Glutamatergic neuron (in vitro differentiated cells): ENCODE measurements at places on chromosomes 3 and 15. TPM values are rescaled to one million over a fixed set of nuclear protein-coding genes. Genes with fewer than 3 reads are reported as not detected.

DNA sequence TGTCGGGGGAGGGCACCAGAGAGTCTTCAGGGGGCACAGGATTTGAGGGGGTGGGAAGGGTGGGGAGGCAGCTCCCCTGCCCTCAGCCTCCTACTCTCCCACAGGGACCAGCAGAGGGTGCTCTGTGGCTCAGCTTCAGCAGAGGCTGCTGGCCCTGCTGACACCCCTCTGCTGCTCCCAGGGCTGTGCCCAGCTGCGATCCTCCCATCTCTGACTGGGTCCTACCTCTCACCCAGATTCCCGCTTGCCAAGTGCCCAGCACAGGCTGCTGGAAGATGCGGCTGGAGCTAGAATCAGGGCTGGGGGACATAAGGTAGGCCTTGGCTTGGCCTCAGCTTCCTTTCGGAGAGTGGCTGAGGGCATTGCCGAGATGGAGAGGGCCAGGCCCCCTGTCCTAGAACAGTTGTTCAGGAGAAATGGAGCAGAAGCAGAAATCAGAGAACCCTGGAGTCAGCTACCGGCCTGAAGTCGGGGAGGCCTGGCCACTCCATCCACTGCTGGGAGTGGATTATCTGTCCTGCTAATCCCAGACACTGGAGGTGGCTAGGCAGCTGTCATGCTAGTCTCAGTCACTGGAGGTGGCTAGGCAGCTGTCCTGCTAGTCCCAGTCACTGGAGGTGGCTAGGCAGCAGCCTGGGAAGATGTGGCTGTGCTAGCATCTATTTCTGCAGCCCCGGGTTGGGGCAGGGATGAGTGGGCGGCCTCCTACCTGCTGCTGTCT lies 3.9 kb downstream of the GRM2 start:
- DNase-seq, result no peak

- DNase-seq, result no peak
These were observed 161.3 kb upstream of the SLC2A2 start for GRCh38 chr3:171187706-171188290.

- DNase-seq, result no peak
These were observed 76.9 kb upstream of the IGSF10 start for GRCh38 chr3:151537726-151538125.

- no peak for DNase-seq
These were observed 50.4 kb downstream of the ADAM10 start for GRCh38 chr15:58698887-58699641.

DNA sequence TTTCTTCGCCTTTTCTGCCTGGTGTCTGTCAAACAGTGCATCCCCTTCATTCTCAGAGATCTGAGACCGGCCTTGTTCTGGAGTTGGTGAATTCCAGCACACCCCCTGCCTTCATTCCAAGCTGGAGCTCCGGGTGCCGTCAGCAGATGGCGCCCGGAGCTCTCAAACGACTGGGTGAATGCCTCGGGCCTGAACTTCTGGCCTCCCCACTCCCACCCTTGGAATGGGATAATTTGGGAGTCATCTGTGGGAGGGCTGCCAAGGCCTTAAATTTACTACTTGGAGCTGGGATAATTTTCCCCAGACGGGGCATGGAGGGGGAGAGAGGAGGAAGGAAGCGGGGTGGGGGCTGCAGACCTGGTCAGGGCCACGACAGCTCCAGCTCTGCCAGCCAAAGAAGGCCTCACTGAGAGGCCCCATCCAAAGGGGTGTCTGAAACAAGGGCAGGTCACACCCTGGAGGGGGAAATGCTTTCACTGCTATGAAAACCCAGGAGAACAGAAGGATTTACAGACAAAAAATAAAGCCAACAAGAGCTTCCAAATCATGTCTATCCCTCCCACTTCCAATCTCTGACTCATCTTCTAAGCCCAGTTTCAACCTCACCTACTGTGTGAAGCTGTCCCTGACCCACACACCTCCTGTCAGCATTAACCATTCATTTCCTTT lies 187.9 kb downstream of the OPA1 start:
- peak; percentile 65 for DNase-seq

DNA sequence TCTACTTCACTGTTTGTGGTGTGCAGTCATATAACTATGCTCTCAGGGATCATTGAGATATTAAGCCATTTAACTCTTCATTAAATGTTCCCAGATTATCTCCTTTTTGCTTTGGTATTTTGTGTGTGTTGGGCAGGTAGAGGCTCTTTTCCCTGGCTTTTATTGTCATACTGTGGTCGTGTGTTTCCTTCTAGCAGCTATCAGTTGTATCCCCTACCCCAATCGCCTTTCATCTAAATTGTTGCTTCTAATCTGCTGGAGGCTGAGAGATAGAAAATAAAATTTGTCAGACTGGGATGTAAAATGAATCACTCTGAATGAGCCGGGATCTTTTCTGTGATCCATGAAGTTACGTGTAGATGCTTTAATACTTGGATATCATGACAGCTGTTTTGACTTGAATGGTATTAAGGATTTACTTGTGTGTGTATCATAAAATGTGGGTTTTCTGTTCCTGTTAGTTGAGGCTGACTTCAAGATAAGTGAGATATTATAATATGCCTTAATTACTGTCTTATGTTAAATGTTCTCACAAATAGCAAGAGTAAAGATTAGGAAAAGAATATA lies 9.2 kb downstream of the NFKBIZ start:
- DNase-seq, result no peak

DNA sequence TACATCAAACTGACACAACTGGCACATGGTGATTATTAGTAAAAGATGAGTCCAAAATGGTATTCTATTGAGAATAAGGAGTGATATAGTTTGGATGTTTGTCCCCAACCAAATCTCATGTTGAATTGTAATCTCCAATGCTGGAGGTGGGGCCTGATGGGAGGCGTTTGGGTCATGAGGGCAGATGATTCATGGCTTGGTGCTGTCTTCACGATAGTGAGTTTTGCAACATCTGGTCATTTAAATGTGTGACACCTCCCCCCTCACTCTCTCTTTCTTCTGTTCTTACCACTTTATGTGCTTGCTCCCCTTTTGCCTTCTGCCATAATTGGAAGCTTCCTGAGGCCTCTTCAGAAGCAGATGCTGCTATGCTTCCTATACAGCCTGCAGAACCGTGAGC lies 90.6 kb downstream of the RSL24D1 start:
- DNase-seq, result no peak

- DNase-seq, result no peak
These were observed 33.7 kb downstream of the BNC1 start for GRCh38 chr15:83250781-83251180.

- no peak for DNase-seq
These were observed 12.8 kb downstream of the LRRC28 start for GRCh38 chr15:99264125-99264524.

DNA sequence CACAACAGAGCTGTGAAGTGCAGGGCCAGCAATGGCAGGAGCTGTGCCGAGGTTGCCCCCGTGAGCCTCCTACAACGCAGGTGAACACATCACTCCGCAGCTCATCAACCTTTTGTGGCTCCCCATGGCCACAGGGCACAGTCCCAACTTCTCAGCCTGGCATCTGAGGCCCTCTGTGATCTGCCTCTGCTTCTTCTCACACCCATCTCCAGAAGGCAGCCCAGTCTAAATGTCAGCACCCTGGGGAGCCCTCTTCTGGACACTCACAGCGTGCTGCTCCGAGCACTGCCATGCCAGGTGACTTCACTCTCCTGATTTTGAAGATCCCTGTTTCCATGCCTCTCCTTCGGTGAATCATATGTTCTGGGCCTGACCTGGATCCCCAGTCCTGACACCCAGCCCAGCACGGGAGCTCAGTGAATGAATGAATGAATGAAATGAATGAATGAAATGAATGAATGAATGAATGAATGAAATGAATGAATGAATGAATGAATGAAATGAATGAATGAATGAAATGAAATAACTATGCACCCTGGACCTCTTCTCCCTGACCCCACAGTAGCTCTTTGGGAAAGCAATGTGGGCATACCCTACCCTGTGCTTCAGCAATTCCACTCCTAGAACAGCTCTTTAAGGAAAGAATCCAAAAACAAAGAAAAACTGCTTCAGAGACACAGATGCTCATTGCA lies 17.9 kb upstream of the SKIC8 start:
- DNase-seq, result no peak

DNA sequence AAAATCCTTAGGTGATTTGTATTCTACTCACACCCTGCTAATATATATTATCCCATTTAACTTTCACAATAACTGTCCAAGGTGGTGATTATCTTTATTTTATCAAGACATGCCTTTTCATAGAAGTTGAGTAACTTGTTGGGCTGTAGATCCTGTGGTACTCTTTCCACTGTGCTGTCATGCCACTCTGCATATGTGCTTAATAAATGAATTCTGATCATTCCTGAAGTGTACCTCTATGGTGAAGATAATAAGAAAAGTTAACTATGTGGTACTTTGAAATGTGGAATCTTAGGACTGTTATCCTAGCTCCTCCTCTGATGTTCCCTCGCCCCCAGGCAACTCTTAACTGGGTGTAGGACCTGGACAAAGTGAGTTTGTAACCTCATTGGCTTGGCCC lies 5.2 kb downstream of the SNRK start:
- DNase-seq, result no peak

DNA sequence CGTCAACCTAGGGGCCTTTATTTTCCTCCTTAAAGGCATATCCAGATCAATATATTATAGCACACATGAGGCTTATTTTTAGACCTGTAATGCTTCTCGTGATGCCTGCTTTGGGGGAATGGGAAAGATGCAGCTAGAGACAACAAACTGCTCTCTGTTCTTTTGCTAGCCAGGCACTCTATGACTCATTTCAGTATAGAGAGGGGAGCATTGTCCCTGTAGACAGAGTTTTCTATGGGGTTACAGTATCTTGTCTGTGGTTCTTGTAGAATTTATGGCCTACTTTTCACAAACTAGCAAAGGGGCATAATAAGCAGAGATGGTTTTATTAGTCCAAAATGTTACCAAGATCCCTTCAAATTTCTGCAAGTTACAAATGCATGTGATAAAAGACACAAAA lies 305.6 kb downstream of the LSAMP start:
- no peak for DNase-seq

- no peak for DNase-seq
These were observed 173.8 kb downstream of the ADAMTS17 start for GRCh38 chr15:100167884-100168375.

DNA sequence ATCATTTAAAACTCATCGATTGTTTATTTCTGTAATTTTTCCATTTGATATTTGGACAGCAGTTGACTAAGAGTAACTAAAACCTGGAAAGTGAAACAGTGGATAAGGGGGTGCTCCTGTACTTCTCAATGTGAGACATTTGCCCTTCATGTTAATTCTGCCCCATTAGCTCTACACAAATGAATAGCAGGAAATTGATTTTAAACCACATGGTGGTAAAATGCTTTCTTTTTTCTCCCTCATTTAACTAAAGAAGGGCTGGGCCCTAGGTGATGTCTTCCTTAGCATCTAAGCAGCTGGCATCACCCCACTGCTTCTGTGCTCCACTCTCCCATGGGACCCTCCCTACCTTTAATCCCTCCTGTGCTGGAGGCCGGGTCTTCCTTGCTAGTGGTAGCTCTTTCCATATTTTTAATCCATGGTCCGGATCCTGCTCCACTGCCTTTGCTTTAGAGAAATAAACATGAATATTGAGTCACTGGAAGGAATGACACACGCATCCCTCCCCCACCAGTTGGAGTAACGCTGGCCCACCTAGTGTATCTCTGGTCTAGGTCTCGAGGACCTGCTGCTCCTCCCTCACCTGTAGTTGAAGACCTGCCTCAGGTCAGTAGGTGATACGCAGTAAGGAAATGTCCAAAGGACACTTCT lies 30.2 kb upstream of the LAMP3 start:
- DNase-seq, result no peak

- no peak for DNase-seq
These were observed 4.6 kb downstream of the SNAP23 start for GRCh38 chr15:42499858-42500609.

DNA sequence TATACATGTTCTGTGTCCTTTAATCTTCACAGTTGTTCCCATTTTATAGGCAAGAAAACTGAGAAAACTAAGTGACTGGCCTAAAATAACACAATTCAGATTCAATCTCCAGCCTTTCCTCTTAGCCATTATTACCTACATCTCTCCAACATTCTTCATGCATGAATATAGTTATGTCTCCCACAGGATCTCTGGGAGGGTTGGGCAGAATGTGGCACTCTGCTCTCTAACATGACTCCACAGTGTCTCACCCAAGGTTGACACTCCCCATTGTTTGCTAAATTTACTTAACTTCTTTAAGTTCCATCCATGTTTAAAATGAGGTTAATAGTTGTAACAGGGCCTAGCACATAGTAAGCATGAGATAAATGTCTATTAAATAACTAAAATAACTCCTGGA lies 276.3 kb downstream of the ERC2 start:
- no peak for DNase-seq

- no peak for DNase-seq
These were observed 68.6 kb downstream of the ABHD5 start for GRCh38 chr3:43759297-43759782.

DNA sequence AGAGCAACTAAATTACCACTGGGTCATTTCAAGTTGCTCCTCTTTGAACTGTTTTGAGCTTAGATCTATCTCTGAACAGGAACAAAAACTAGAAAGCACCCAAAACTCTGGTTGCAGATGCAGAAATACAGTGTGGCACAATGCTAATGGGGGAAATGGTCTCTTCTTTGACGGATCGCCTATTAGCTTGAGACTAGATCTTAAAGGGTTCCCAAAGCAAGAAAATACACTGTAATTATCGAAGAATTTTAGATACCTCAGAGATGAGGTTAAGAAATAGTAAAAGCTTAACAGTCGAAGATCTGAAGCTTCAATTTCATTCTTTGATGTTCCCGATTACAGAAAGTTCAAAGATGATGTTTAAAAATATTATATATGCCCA lies 818 bp downstream of the PPP1R2 start:
- DNase-seq, result no peak

DNA sequence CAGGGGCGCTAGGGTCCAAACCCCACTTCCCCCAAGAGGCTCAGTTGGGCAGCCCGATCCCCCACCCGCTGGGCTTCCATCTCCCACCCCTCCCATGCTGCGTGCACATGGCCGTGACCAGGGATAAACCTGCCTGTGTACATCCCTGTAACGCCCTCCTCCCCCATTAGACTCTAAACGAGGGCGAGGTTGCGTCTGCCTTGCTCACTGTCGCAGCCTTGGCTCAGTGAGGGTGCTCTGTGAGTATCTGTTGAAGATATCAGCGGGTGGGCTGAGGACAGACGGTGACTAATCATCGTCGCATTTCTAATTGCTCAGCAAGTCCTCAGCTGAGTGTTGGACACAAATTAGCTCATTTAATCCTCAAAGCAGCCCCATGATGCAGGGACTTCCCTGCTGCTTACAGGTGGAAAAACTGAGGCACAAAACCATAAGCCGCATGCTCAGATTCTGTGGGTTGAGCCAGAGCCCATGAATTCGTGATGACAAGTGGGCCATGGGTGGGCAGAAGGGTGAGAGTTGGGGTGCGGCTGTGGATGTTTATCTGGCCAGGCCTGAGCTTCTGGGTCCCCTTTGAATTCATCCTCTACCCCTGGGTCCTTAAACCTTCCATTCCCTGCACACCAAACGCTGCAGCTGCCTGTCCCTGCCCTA lies 26.0 kb downstream of the FBLN2 start:
- DNase-seq, result no peak

Gene DUOXA1
- not detected for total RNA-seq

Gene NOX5
- total RNA-seq, result not detected

Gene NLGN1
- total RNA-seq, result 50.2 TPM

Gene PDZRN3
- total RNA-seq, result 21.9 TPM

Gene IL17RD
- 31.1 TPM for total RNA-seq

Gene PRKAR2A
- total RNA-seq, result 55.5 TPM

Gene AADACL2
- not detected for total RNA-seq

Gene FAM107A
- not detected for total RNA-seq

Gene ST8SIA2
- 30.4 TPM for total RNA-seq

Gene CFAP20DC
- total RNA-seq, result 8.4 TPM

Gene PPM1L
- total RNA-seq, result 81.4 TPM

Gene ST6GAL1
- total RNA-seq, result 156 TPM

Gene FES
- total RNA-seq, result 3.3 TPM

Gene CFAP161
- 0.39 TPM for total RNA-seq
